Liver (tissue), 10 donors: ENCODE measurements at places on chromosomes 5 and 9. TPM values are rescaled to one million over a fixed set of nuclear protein-coding genes. Genes with fewer than 3 reads are reported as not detected.

GRCh38 chr5:169350016-169350415 is 49.1 kb upstream of the SLIT3 start:
- no peaks in the 10 kb centered on the region for H3K4me1 ChIP-seq
- no peaks in the 10 kb centered on the region for H3K36me3 ChIP-seq
- H3K27me3 ChIP-seq, result no peaks in the 10 kb centered on the region
- DNase-seq, result no peak

DNA sequence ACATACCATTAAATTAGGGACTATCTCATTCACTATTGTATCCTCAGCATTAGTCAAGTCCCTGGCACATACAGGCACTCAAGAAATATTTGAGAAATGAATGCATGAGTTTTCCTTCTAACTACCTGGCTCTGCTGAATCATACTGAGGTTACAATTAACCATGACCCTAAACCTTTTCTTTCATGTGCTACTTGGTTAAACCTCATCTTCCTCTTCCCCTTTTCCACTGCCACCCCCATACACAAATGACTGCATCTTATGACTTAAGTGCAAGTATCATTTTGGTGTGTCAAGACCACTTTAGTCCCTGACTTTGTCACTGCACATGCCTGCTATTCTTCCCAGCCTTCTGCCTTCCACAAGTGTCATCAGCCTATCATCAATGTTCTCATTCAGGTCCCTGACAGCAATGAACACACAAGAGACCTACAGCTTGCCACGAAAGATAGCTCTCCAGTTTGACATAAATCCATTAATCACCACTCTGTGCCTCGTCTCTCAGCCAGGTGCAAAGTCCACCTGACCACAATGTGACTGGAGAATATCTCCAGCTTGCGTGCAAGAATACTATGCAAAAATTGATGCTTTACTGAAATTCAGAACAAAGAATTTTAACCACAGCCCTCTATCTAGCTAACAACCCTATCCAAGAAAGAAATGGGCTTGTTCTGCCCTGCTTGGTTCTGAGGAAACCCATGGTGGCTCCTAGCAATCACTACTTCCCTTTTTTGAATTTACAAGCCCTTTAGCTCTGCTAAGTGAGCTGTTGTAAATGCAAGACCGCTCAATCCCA is 74.5 kb downstream of the MAPKAP1 start:
- no peaks in the 10 kb centered on the region for H3K36me3 ChIP-seq
- DNase-seq, result no peak
- peaks cover 18% of the 10 kb centered on the region for H3K4me1 ChIP-seq
- no peak overlapping the region for H3K4me3 ChIP-seq

- no peaks in the 10 kb centered on the region for H3K27me3 ChIP-seq
- H3K27ac ChIP-seq, result no peak overlapping the region
- no peak overlapping the region for H3K4me3 ChIP-seq
- no peak for DNase-seq
- H3K4me1 ChIP-seq, result no peaks in the 10 kb centered on the region
Observed at GRCh38 chr5:115460472-115460871, 84.1 kb downstream of the FEM1C start.

- no peaks in the 10 kb centered on the region for H3K36me3 ChIP-seq
- no peak overlapping the region for H3K4me3 ChIP-seq
- DNase-seq, result no peak
Observed at GRCh38 chr5:82564963-82565362, 286.8 kb upstream of the RPS23 start.

GRCh38 chr5:80620211-80620610 is 34.2 kb upstream of the MSH3 start:
- no peaks in the 10 kb centered on the region for H3K27me3 ChIP-seq
- no peaks in the 10 kb centered on the region for H3K4me1 ChIP-seq
- H3K36me3 ChIP-seq, result no peaks in the 10 kb centered on the region
- DNase-seq, result no peak

- peaks cover 8% of the 10 kb centered on the region for H3K4me1 ChIP-seq
- no peaks in the 10 kb centered on the region for H3K36me3 ChIP-seq
- H3K27ac ChIP-seq, result no peak overlapping the region
- H3K27me3 ChIP-seq, result no peaks in the 10 kb centered on the region
Observed at GRCh38 chr9:137480686-137481683, 21.9 kb upstream of the NSMF start.

DNA sequence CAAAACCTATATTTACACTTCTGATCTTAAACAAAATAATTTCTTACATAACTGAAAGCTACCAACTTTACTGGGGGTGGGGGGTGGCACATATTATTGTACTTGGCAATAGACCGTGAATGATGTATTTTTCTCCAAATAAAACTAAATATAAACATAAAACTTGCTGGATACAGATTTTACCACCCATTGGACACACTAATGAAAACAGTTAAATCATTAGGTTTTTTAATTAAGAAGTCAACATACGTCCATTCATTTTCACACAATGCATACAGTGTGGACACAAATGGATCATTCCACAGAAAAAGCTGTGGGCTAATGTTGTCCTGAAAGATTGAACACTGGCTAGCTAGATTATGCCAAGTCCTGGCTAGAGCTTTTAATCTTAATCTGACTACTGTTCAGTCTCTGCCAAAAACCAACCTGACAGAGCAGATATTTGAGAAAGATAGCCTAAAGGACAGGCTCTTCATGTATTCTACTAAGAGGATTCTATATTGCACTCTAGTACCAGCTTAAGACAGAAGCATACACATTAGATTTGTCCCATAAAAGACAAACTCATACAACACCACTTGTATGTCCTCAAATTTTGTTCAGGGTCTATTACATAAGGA is 118.1 kb downstream of the SIL1 start:
- H3K36me3 ChIP-seq, result no peaks in the 10 kb centered on the region
- H3K4me3 ChIP-seq, result no peak overlapping the region

DNA sequence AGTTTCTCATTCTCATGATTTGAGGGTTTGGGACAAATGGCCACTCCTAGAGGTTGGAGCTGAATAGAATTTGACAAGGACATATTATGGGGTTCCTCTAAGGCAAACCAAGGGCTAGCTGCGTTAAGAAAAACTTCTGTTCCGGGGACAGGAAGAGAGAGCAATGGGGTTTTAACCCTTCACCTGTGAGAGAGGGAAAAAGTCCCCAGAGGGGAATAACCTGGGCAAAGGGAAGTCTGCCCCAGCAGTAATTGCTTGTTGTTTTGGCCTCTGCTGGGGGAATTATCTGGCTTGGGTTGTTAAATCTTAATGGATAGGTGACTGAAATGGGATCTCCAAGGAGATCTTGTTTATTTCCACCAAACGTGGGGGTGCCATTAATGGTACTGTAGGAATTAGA is 110.1 kb upstream of the MOCS2 start:
- H3K27ac ChIP-seq, result no peak overlapping the region
- no peaks in the 10 kb centered on the region for H3K4me1 ChIP-seq
- no peaks in the 10 kb centered on the region for H3K27me3 ChIP-seq
- DNase-seq, result no peak
- no peak overlapping the region for H3K4me3 ChIP-seq

- H3K36me3 ChIP-seq, result peaks cover 6% of the 10 kb centered on the region
- H3K4me1 ChIP-seq, result peaks cover 9% of the 10 kb centered on the region
- DNase-seq, result no peak
- H3K27me3 ChIP-seq, result no peaks in the 10 kb centered on the region
Observed at GRCh38 chr9:92655366-92655765, 14.6 kb downstream of the IPPK start.

GRCh38 chr9:15333376-15333881 is 26.4 kb upstream of the TTC39B start:
- no peaks in the 10 kb centered on the region for H3K27me3 ChIP-seq
- no peak overlapping the region for H3K4me3 ChIP-seq
- DNase-seq, result no peak
- peak overlapping the region; percentile 58 for H3K27ac ChIP-seq
- H3K36me3 ChIP-seq, result no peaks in the 10 kb centered on the region

DNA sequence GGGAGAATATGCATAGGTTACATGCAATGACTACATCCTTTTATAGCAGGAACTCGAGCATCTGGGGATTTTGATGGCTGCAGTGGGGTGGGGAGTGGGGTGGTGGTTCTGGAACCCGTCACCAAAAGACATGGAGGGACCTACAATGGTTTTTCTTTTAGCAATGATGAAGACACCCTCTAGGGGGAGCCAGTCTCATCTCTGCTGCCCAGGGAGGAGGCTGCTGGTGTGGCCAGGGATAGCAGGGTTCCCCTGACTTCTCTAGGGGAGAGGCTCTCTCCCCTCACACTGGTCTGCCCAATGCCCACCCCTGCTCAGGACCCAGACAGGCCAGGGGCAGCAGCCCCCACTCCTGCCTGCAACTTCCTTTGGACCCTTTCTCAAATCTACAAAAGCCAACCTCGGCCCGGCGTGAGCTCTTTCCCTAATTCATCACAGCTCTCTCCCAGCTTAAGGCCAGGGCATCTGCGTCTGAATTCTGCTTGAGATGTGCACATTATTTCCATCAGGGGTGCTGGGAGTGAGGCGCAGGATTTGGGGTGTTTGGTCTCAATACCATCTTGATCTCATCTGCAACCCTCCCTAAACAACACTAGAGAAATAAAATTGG is 73.6 kb upstream of the RETREG1 start:
- no peak overlapping the region for H3K4me3 ChIP-seq
- no peaks in the 10 kb centered on the region for H3K36me3 ChIP-seq
- no peak for DNase-seq

- peaks cover 3% of the 10 kb centered on the region for H3K36me3 ChIP-seq
- peaks cover 27% of the 10 kb centered on the region for H3K4me1 ChIP-seq
- H3K27me3 ChIP-seq, result no peaks in the 10 kb centered on the region
- H3K27ac ChIP-seq, result no peak overlapping the region
Observed at GRCh38 chr9:21812415-21812814, 10.0 kb downstream of the MTAP start.

DNA sequence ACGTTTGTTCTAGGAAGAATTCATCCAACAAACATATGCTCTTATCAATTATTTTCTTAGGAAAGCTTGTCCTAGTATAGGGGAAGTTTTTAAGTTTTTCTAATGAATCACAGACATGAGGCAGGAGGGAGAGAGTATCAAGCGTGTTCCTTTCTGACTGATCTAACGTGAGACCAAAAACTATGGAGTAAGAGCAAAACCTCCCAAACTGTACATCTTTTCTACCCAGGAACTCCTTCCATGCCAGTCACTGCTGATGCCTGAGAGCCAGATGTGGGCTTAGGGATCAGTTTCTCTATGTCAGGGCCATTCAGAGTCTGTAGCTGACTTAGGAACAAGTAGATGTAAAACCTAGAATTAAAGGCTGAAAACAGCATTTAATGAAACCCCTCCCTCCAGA is 51.7 kb upstream of the NFIB start:
- H3K27me3 ChIP-seq, result no peaks in the 10 kb centered on the region
- DNase-seq, result no peak
- H3K4me1 ChIP-seq, result no peaks in the 10 kb centered on the region
- H3K27ac ChIP-seq, result no peak overlapping the region

DNA sequence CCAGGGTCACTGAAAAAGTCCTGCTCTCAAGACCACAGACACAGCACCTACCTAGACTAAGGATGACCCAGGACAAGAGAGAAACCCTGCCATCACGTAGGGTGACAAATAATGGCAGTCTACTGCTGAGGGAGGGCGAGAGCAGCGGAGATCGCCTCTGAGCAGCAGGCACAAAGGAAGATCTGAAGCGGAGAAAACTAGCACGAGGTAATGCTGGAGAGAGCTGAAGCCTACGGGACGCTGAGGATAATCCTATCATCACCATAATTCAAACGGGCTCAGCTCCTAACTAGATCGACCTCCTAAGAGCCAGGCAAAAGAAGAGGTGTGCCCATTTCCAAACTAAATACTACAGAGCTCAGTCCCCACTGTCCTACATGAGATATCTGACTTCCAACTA is 41.3 kb downstream of the FBXO10 start:
- no peak overlapping the region for H3K27ac ChIP-seq
- no peak for DNase-seq
- no peak overlapping the region for H3K4me3 ChIP-seq
- no peaks in the 10 kb centered on the region for H3K27me3 ChIP-seq
- no peaks in the 10 kb centered on the region for H3K4me1 ChIP-seq

DNA sequence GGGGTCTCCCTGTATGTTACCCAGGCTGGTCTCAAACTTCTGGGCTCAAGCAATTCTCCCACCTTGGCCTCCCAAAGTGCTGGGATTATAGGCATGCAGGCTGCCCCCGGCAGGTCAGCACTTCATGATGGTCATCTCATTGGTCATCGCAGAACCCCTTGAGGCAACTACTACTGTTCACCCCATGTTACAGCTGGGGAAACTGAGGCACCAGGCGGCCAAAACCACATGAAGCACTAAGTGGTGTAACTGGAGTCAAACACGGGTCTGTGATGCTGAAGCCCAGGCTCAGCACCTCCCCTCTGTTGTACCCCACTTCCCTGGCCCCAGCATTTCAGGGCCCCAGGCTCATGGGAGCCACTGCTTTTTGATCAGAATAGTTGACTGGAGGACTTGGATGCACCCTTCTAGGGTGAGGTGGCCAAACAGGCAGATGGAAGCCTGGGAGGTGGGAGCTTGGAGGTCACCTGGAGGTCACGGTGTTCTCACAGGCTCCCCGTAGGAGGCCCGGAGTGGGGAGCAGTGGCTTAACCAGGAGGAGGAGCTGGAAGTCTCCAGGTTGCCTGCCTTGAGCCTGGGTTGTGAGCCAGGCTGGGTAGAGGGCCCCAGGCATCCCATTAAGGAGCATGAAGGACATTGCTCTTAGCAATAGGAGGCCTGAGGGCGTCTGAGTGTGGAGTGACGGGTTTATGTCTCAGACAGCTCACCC is 57.3 kb upstream of the RPL26L1 start:
- peak overlapping the region; percentile 96 for H3K27ac ChIP-seq
- H3K27me3 ChIP-seq, result no peaks in the 10 kb centered on the region
- H3K4me1 ChIP-seq, result peaks cover 77% of the 10 kb centered on the region
- peaks cover 2% of the 10 kb centered on the region for H3K36me3 ChIP-seq

GRCh38 chr9:36006549-36007315 is 30.0 kb upstream of the RECK start:
- H3K27me3 ChIP-seq, result no peaks in the 10 kb centered on the region
- no peak overlapping the region for H3K27ac ChIP-seq
- H3K36me3 ChIP-seq, result no peaks in the 10 kb centered on the region
- no peak for DNase-seq

DNA sequence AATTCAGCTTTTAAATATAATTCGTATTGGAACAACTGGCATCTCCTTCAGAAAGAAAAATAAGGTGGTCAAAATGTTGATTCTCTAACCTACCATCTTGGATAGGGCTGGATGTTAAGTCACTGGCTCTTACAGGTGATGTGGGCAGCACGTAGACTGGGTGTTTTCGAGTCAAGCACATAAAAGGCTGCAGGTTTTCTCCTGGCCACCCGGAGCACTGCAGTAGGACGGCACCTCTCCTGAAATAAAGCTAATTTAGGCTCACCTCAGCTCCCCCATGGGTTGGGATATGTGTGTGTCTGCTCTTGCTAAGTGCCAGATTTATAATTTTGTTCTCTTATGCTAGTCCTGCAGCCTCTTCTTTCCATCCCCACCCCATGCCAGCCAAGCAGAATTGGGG is 80.3 kb downstream of the IQGAP2 start:
- H3K36me3 ChIP-seq, result no peaks in the 10 kb centered on the region
- no peak overlapping the region for H3K4me3 ChIP-seq
- peaks cover 39% of the 10 kb centered on the region for H3K4me1 ChIP-seq

The OR13C3 gene
- total RNA-seq, result not detected

The GARNL3 gene
- 0.89 TPM for total RNA-seq

The CCDC107 gene
- total RNA-seq, result 6.7 TPM

The GMCL2 gene
- total RNA-seq, result not detected

The PROB1 gene
- 0.28 TPM for total RNA-seq

The COL23A1 gene
- 1.4 TPM for total RNA-seq

The LHX6 gene
- 0.33 TPM for total RNA-seq

The N4BP3 gene
- 0.08 TPM for total RNA-seq

The ANKRD55 gene
- 1.0 TPM for total RNA-seq

The FOXD4 gene
- total RNA-seq, result 0.05 TPM
